ENCODE measurements at places on chromosomes 16 and 17.

- no peak for DNase-seq
These were observed 5.7 kb downstream of the LASP1 start for GRCh38 chr17:38875477-38876075.

GRCh38 chr16:50365791-50366575 is 2.8 kb downstream of the BRD7 start:
- no peak for DNase-seq

DNA sequence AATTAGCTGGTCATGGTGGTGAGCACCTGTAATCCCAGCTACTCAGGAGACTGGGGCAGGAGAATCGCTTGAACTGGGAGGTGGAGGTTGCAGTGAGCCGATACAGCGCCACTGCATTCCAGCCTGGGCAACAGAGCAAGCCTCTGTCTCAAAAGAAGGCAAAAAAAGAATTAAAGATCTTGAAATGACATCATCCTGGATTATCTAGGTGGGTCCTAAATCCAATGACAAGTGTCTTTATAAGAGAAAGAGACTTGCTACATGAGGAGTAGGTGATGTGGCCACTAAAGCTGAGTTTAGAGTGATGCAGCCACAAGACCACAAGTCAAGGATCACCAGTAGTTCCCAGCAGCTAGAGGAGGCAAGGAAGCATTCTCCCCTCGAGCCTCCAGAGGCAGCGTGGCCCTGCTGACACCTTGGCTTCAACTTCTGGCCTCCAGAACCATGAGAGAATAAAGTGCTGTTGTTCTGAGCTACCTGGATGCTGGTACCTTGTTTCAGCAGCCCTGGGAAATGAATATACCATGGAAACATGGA is 15.8 kb downstream of the CIITA start:
- no peak for DNase-seq

DNA sequence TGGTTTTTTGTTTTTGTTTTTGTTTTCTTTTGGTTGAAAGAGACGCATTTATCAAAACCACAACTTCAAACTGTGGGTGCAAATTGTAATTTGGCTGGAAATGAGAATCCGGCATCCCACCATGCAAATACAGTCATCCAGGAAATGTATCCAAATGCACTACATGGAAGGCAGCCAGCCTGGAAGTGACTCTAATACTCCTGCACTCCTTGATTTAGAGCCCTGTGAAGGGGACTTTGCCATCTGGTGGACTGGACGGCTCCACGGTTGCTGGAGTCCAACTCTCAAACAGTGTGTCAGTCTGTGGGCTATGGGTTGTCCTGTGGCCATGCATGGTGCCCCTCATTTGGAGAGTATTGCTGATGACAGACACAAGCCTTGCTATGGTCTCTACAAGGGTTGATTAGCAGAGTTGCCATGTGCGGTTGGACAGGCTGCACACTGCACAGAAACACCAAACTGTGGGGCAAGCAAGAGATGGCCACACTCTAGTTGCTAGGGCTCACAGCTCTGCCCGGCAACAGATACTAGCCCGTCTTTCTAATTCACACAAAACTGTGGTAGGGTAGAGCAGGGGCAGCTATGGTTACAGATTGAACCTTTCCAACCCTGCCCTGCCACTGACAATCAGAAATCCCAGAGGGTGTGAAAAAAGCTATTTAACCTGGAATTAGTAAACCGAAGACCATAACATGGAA is 62.4 kb downstream of the VAT1L start:
- no peak for DNase-seq

DNA sequence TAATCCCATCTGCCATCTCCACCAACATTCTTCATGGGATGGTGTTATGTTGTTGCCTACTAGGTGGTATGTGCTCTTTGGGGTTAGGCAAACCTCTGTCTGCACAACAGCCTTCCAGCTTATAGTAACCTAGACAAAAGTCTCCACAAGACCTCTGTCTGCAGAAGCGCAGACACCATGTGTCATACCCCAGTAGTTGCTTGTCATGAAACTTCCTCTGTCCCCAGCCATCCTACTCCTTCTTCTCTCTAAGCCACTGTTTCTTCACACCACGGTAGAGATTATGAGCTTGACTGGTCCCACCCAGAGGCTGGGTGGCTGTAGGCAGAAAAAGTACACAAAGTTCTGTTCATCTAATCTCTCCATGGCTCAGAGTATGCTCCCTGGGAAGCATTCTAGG is 100.3 kb downstream of the MAF start:
- no peak for DNase-seq

GRCh38 chr16:19316846-19317245 is 31.3 kb downstream of the CLEC19A start:
- peak; percentile 54 for DNase-seq

DNA sequence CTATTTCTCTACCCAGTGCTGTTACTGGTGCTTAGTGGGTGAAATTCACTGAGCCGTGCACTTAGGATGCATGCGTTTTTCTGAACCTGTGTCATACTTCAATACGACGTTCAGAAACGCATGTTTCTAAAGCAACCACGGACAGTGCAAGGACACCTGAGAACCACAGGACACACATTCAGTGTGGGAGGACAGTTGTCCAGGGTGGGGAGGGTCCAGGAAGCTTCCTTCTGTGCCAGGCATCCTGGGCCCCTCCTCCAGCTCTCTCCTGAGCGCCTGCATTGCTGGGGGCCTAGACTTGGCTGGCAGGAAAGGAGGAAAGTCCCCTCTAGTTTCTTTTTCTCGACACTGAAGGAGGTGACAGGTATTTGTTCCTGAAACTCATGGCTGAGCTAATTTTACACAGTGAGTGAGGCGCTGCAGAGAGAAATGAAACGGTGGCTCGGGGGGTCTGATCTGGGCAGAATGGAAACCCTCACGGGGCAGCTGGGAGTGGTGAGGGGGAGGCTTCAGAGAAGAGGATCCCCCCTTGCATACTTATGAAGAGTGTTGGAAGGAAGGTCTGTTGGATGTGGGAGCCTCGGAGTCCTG is 89.9 kb downstream of the IRF8 start:
- DNase-seq: no peak

- DNase-seq: no peak
These were observed 816.2 kb downstream of the CDH11 start for GRCh38 chr16:64305663-64306062.

All from H1 (cell line).